MV-4-11 (cell line): ENCODE measurements at places on chromosomes 7 and 10.

- DNase-seq: peak; percentile 98
Measured at GRCh38 chr7:38232502-38233366, 40.7 kb downstream of the TARP start.

DNA sequence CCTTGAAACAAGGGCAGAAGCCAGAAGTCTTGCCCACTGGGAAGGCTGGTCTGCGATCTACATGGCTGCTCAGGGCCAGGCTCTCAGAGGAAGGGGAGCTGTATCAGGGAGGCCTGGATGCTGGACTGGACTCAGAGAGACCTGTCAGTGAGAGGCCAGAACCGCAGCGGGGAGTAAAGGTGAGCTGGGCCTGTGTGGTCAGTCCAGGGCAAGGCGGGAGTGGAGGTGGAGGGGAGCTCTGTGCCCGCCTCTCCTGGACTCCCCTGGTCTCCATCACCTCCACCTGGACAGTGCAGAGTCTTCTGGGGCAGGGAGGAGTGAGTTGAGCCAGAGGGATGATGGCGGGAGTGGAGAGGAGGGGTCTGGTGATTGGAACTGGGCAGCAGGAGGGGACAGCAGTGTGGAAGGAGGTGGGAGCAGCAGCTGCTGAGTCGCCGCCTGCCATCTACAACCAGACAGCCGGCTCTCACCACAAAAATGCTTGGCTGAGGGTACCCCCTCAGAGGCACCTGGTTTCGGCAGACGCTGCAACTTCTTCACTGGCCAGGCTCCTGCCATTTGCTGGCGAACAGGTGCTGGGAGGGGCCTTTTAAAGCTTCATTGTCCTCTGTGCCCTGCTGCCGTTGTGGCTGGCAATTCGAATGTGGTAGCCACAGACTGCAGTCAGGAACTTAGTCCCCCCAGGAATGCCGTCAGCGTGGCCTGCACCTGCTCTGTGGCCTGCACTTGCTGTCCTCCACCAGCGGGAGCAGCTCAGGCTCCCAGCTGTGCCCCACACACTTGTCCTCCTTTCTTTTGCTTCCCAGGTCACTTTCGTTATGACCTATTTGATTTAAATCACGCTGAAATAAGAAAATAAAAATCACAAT lies 3.5 kb downstream of the RASSF4 start:
- DNase-seq: peak; percentile 65

GRCh38 chr7:110386913-110387312 lies 704.0 kb upstream of the LRRN3 start:
- DNase-seq: no peak

- no peak for DNase-seq
Measured at GRCh38 chr10:96992721-96993120, 160.6 kb downstream of the LCOR start.
